Activated T-helper 2 cell treated with anti-CD3 and anti-CD28 coated beads, Interferon-gamma antibody, Interleukin-2, Interleukin-4, amounts not matched to agents 10 μg/mL and 5 μg/mL and 100 μg/mL, durations not matched to agents 14 hours and 24 hours and 36 hours (primary cell): ENCODE measurements at places on chromosomes 4 and X.
A peak's percentile ranks its signal among the peaks of the same experiment; 100 is the strongest.

DNA sequence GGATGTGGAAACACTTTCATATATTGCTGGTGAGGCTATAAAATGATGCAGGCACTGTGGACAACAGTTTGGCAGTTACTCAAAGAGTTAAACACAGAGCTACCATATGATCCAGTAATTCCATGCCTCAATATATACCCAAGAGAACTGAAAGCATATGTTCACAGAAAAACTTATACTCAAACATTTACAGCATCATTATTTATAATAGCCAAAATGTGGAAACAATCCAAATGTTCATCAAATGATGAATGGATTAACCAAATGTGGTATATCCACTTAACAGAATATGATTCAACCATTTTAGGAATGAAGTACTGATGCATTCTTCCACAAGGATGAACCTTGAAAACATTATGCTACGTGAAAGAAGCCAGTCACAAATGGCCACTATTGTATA, 603.8 kb downstream of the IQCM start:
- DNase-seq = no peak
- H3K27ac ChIP-seq = no peak overlapping the region
- no peak overlapping the region for H3K4me3 ChIP-seq
- no peaks in the 10 kb centered on the region for H3K36me3 ChIP-seq
- no peaks in the 10 kb centered on the region for H3K27me3 ChIP-seq

DNA sequence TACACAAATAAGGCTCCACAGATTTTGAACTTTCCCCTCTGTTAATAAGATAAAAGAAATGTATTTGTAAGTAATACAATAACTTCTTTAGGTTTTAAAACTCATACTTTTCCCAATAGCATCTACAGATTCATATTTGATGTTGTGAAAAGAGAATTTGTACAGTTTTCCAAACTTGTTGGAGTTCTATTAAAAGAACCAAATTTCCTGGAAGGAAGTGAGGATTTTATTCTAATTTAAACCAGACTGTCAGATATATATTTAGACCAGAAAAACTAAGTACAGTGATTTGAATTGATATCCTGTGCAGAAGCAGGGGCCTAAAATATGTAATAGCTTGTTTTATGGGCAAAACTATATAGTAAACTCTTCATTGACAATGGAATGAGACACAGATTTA, 53.7 kb downstream of the NAA11 start:
- no peak overlapping the region for H3K27ac ChIP-seq
- no peak overlapping the region for H3K4me3 ChIP-seq
- DNase-seq = no peak
- no peaks in the 10 kb centered on the region for H3K27me3 ChIP-seq
- no peaks in the 10 kb centered on the region for H3K36me3 ChIP-seq
- no peaks in the 10 kb centered on the region for H3K4me1 ChIP-seq

DNA sequence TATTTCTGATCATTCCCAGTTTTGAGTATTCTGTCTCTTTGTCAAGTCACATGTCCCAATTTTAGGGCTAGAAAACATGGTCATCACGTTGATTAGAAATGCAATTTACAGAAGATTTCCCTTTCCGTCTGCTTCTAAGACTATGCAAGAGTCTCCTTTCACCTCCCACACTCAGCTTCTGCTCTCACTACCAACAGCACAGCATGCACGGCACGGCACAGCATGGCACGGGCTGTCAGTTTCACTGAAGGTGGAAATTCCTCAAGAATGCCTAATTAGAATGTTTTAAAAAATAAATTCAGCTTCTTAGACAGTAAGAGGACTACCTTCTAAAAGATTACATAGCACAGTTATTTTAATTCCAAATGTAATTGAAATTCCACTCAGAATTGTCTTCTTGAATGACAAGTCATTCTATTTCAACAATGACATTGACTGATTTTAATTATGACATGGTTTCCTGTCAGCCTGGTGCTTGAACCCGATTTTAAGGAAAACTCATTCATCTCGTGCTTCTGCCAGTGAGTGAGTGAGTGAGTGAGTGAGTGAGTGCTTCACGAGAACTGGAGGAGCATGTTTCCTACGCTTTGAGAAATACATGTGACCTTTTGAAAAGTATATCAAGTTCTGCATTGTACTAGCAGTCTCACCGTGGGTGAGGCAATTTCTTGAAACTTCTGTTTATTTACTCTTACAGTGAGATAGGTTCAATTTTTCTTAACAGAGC, 124.8 kb upstream of the SORBS2 start:
- H3K4me1 ChIP-seq = no peaks in the 10 kb centered on the region
- H3K4me3 ChIP-seq = no peak overlapping the region
- no peak overlapping the region for H3K27ac ChIP-seq
- DNase-seq = no peak
- H3K27me3 ChIP-seq = no peaks in the 10 kb centered on the region
- H3K36me3 ChIP-seq = no peaks in the 10 kb centered on the region

GRCh38 chr4:108247387-108248049, 78.8 kb upstream of the LEF1 start:
- peaks cover 4% of the 10 kb centered on the region for H3K36me3 ChIP-seq
- no peak overlapping the region for H3K4me3 ChIP-seq
- H3K27me3 ChIP-seq = no peaks in the 10 kb centered on the region
- no peak overlapping the region for H3K27ac ChIP-seq

- H3K27ac ChIP-seq = no peak overlapping the region
- no peaks in the 10 kb centered on the region for H3K4me1 ChIP-seq
- H3K4me3 ChIP-seq = no peak overlapping the region
- DNase-seq = no peak
- peaks cover 13% of the 10 kb centered on the region for H3K27me3 ChIP-seq
- no peaks in the 10 kb centered on the region for H3K36me3 ChIP-seq
Measured at GRCh38 chr4:77451530-77451929, 154.1 kb upstream of the CXCL13 start.

DNA sequence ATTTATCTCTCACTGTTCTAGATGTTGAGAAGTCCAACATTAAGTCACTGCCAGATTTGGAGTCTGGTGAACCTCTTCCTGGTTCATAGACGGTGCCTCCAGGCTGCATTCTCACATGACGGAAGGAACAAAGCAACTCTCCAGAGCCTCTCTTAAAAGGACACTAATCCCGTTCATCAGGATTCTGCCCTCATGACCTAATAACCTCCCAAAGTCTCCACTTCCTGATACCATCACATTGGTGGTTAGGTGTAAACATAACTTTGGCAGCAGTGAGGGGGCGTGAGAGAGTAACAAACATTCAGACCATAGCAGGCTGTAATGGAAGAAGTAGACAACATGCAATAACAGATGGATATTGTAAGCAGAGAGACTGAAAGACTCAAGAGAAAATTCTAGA, 388.6 kb downstream of the PDHA2 start:
- H3K27me3 ChIP-seq = no peaks in the 10 kb centered on the region
- H3K27ac ChIP-seq = no peak overlapping the region
- H3K4me3 ChIP-seq = no peak overlapping the region
- no peaks in the 10 kb centered on the region for H3K4me1 ChIP-seq
- H3K36me3 ChIP-seq = no peaks in the 10 kb centered on the region

DNA sequence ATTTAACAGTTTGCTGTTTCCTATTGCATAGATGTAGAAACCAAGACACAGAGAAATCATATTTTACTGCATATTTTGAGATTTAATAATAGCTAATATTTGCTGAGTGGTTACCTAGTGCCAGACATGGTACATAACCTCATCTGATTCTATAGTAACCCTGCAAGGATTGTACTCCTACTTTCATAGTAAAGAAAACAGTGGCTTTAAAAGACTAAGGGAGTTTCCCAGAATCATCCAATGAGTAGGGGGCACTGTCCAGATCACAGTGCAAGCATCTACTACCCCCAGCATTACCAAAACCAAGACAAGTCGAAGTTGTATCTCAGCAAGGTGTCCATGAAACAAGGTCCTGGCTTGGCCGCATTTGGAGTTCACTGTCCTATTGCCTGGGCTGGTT, 224.5 kb upstream of the TENM3 start:
- no peaks in the 10 kb centered on the region for H3K36me3 ChIP-seq
- H3K27ac ChIP-seq = no peak overlapping the region
- DNase-seq = no peak
- H3K27me3 ChIP-seq = no peaks in the 10 kb centered on the region

DNA sequence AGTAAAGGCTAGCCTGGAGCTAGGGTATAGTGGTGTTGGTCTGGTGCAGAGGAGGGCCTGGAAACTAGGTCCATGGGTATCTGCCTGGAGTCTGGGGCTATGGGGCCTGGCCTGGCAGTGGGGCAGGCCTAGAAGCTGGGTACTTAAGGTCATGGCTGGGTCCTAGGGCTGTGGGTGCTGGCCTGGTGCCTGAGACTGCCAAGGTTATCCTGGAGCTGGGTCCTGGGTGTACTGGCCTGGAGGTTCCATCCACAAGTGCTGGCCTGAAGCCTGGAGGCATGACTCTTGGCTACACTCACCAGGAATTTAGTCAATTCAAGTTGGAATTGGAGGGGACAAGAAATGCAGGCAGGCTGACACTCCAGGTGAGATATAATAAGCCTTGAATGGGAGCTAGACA, 108.4 kb upstream of the ZCCHC13 start:
- H3K36me3 ChIP-seq = no peaks in the 10 kb centered on the region
- DNase-seq = no peak
- H3K4me3 ChIP-seq = no peak overlapping the region

DNA sequence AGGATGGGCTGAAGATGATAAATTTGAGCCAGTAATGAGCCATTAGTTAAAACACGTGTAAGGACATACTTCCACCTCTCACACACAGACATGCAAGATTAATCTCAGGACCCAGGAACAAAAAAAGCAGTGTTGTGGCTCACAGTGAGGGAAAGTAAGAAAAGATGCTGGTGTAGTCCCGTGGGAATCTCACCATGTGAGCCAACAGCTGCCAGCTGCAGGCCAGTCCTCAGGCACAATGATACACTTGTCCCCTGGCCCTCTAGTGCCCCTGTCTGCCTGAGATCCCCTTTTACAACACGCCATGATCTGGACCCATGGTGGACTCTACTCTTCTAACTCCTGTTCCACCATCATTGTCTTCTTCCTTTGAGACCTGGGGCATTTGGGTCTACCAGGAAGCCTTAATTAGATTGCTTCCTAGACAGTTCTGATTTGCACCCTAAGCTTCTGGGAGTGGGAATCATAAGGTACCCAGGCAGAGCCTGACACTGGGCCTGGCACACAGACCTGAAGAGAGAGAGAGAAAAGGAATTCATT, 194.7 kb downstream of the STIM2 start:
- DNase-seq = no peak
- no peak overlapping the region for H3K27ac ChIP-seq
- no peaks in the 10 kb centered on the region for H3K4me1 ChIP-seq
- H3K36me3 ChIP-seq = no peaks in the 10 kb centered on the region
- H3K4me3 ChIP-seq = no peak overlapping the region

- H3K27me3 ChIP-seq = no peaks in the 10 kb centered on the region
- peak overlapping the region; percentile 79 for H3K4me3 ChIP-seq
- DNase-seq = peak; percentile 57
Measured at GRCh38 chr4:40193016-40193571, 3.7 kb upstream of the RHOH start.

DNA sequence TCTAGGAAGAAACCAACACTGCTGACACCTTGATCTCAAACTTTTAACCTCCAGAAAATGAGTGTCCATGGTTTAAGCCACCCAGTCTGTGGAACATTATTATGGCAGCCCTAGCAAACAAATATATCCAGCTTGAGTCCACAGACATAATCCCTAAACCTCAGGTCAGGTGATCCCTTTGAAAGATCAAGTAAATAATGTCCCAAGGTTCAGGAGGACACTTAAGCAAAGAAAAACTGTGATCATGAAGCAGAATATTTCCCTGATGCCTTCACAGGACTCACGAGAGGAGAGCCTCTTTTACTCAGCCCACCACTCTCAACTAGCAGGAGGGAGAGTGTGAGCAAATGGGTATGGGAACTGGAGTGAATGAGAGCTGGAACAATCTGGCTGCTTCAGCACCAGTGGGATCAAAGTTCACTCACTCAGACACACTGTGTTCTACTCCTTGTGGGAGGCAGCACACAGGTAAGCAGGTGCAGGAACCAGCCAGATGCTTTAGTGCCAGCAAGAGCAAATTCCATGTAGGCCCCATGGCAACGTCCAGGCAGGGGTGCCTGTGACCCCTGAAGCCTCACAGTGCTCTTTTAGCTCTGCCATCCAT, 608.4 kb downstream of the RAB28 start:
- H3K36me3 ChIP-seq = no peaks in the 10 kb centered on the region
- no peaks in the 10 kb centered on the region for H3K27me3 ChIP-seq
- no peak overlapping the region for H3K4me3 ChIP-seq
- H3K27ac ChIP-seq = no peak overlapping the region

- H3K4me3 ChIP-seq = no peak overlapping the region
- H3K36me3 ChIP-seq = peaks cover 50% of the 10 kb centered on the region
- DNase-seq = no peak
- no peak overlapping the region for H3K27ac ChIP-seq
- peaks cover 11% of the 10 kb centered on the region for H3K4me1 ChIP-seq
Measured at GRCh38 chr4:88467392-88467791, 10.5 kb downstream of the HERC5 start.
